Cerebellar nuclear complex (tissue), 1 donor: ENCODE measurements at places on chromosomes 6 and 20.

GRCh38 chr6:46990031-46990644 is 52.0 kb downstream of the ADGRF1 start:
- DNase-seq = no peak

GRCh38 chr6:21824431-21825177 is 231.1 kb downstream of the SOX4 start:
- no peak for DNase-seq

GRCh38 chr6:108736832-108737231 is 111.4 kb upstream of the ARMC2 start:
- DNase-seq = no peak

DNA sequence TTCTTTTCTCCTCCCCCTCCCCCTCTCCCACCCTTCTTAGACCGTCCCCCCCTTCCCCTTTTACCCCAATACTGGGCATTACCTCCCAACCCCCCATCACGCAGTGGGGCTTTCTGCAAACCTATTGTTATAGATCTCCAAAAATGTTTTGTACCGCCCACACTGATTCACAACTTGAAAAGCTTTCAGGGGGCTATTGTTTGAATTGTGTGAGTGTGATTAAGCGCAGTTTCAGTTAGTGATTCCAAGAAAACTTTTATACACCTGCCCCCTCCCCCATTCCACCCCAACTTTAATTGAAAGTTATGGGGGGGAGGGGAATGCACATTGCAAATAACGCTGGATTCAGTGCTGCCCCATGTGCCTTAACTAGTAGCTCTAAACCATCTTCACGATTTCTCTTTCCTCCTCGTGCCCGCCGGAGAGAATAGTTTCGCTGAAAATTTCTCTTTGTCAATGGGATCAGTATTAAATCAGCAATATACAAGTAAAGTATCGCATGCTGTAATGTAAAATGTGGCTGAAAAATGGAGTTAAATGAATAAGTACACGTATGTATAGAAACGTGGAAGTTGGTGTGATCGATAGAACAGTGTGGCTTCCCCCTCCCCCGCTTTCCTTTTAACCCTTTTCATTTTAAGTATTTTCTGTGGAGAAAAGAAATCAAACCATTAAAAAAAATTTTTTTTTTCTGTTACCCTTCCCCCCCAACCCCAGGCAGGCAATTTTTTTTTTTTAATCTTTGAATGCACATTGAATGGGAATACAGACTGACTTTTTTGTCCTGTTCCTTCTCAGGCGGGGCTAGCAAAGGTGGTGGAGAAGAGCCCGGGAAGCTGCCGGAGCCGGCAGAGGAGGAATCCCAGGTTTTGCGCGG is 632 bp downstream of the LIN28B start:
- no peak for DNase-seq

- no peak for DNase-seq
Observed at GRCh38 chr20:36499723-36500501, 41.4 kb upstream of the MYL9 start.

- DNase-seq = no peak
Observed at GRCh38 chr20:9581509-9581908, 67.1 kb downstream of the LAMP5 start.

GRCh38 chr20:45987108-45987780 is 15.2 kb upstream of the ZNF335 start:
- DNase-seq = no peak

GRCh38 chr20:51249781-51250180 is 226.9 kb upstream of the KCNG1 start:
- no peak for DNase-seq

- DNase-seq = no peak
Observed at GRCh38 chr20:46811224-46812084, 83.2 kb upstream of the EYA2 start.

DNA sequence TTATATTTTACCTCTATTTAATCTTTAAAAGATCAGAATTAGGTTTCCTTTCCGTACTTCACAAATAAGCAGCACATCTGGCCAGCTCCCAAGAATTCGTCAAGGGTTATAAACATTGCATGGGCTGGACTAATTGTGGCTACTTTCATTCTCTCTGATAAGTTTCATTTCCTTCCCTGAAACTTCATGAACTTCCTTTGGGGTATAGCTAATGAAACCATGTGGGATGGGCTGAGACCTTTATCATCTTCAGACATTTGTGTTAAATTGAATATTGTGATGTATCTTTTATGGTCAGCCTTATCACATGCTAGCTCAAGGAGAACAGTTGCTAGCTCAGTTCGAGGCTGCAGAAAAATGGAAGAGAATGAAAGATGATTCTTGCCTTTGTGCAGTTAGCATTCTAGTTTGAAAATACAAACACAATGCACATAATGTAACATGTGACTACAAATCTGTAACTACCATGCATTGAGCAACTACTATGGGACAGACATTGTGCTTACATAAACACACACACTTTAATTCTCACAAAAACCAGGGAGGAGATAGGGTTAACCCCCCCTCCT is 1.7 kb upstream of the GMPR start:
- no peak for DNase-seq

- no peak for DNase-seq
Observed at GRCh38 chr6:146855889-146856288, 257.1 kb downstream of the ADGB start.

DNA sequence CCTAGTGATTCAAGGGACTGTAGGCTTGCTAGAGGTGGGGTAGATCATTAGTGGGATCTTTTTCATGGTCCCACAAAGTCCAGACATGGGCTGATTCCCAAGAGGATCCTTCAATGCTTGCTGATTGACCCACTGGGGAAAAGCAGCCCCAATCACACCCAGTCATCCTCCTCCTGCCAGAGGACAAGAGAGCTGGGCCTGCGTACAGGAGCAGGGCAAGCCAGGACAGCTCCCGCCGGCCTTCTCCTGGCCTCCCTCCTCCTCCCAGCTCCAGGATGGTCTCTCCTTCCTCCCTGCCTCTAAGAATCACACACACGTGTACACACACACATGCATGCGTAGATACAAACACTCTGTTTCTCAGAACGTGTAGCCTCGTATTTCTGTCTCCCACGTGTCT is 27.0 kb downstream of the KCNK15 start:
- DNase-seq = no peak

- no peak for DNase-seq
Observed at GRCh38 chr20:5393218-5393870, 76.6 kb upstream of the PROKR2 start.

GRCh38 chr6:36210182-36210581 is 13.6 kb downstream of the BRPF3 start:
- no peak for DNase-seq

DNA sequence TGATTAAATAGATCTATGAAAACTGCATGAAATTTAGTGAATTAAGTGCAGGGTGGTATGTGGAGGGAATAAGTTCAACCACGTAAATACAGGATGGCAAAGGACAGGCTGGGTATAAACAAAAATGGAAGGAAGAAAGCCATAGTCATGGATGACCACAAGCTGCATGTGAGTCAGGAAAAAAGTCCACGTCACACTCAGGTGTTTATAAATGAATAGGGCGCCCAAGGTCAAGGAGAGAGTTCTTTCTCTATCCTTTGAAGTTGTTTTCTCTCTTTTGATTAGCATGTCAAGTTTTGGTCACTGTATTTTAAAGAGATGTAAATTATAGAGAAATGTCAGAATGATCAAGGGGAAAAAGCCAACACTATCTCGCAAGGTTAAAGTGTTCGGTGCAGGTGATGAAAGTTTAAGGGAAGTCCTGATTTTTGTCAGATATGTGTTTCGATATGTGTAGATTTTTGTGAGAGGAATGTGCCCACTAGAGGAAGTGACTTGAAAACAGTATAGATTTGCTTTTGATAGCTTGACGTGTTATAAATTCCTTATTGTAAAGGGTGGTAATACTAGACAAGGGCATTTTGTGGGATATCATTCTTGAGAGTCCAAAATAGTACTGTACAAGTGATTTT is 58.7 kb downstream of the MAP3K4 start:
- no peak for DNase-seq

- DNase-seq = no peak
Observed at GRCh38 chr6:75935473-75935793, 137.0 kb downstream of the IMPG1 start.

GRCh38 chr20:46546298-46546697 is 4.2 kb downstream of the OCSTAMP start:
- no peak for DNase-seq

- DNase-seq = no peak
Observed at GRCh38 chr6:52547647-52548352, 29.1 kb downstream of the TRAM2 start.

DNA sequence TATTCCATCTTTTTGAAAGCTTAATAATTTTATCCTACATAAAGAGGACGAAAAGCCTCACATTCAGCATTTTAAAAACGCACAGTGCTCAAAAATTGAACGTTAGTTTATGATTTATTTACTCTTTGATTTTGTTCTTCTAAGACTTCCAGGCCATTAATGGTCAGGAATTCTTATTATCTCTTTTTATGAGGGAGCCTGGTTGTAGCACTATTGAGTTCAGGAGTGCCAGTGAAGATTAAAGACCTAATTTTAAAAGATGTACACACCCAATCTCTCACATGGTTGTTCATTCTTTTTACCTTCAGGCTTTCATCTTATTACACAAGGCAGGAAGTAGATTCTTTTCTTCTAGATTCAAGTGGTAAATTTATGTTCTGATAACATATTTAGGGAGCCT is 68.6 kb downstream of the HDDC2 start:
- DNase-seq = no peak

DNA sequence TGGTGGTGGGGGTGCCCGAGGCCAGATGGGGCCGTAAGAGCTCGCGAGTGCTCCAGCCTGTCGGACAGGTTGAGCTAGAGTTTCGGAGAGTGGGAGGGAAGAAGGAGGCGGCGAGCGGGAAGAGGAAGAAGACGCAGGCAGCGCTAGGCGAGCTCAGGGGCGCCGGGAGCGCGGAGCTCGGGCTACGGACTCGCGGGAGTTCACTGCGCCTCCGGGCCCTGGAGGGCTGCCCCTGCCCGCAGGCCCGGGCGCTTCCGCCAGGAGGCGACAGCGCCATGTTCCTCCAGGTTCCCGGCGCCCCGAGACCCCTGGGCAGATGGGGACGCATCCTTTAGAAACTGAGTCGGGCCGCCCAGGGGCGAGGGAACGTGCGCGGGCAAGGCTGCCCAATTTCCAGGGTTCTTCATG is 984 bp downstream of the TFAP2C start:
- no peak for DNase-seq

- peak; percentile 70 for DNase-seq
Observed at GRCh38 chr6:101747716-101748115, 354.2 kb downstream of the GRIK2 start.

DNA sequence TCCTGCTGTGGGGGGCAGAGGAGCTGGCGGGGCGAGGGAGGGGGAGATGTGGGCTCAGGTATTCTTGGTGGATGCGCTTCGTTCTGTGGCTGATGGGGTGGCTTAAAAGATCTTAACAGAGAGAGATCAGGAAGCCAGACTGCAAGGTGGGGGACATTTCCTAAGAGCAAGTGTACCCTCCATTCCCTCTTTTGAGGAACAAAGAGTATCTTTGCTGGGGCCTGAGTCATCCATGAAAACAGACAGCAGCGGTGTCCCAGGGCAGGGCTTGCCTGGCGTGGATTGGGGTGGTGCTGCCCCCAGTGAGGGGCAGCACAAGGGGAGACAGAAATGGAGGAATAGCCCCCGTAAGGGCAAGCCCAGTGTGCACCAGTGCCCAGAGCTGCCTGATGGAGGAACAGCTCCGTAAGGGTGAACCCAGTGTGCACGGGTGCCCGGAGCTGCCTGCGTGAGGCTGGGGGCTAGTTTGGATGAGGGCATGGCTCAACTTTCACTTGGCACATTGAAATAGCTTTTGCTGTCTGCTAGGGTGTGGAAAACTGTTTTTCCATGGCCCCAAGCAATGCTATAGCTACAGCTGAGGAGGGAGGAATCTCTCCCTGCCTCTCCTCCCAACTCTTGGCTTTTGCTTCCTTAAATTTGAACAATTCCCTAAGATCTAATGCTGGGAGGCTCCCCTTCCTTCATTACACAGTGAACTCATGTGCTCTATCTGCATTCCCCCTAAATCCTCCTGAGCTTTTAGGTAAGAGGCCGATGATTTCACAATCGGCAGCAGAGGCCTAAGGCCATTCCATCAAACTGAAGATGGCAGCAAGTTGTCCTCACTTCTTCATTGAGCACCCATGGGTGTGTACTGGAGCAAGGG is 12.9 kb downstream of the MAPK13 start:
- DNase-seq = no peak

DNA sequence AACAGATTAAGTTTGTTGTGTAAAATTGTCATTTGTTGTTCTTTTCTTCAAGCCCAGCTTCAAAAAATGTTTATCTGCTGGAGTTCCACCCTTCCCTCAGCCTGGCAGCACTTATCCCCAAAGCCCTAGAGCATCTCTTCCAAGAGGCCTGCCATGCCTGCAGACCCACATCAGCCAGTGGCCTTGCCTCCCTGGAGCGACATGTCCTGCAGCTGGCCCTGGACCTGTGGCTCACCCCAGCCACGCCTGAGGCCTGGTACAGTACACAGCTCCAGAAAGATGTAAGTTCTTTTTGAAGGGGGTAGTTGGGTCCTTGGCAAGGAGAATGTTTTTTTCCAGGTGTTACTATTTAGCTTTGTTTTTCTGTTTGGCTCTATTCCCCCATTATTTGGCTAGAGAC is 124.8 kb downstream of the CD164 start:
- DNase-seq = no peak

- no peak for DNase-seq
Observed at GRCh38 chr6:43478008-43478372, 620 bp downstream of the TJAP1 start.

GRCh38 chr20:59177266-59178250 is 13.9 kb downstream of the ZNF831 start:
- no peak for DNase-seq

DNA sequence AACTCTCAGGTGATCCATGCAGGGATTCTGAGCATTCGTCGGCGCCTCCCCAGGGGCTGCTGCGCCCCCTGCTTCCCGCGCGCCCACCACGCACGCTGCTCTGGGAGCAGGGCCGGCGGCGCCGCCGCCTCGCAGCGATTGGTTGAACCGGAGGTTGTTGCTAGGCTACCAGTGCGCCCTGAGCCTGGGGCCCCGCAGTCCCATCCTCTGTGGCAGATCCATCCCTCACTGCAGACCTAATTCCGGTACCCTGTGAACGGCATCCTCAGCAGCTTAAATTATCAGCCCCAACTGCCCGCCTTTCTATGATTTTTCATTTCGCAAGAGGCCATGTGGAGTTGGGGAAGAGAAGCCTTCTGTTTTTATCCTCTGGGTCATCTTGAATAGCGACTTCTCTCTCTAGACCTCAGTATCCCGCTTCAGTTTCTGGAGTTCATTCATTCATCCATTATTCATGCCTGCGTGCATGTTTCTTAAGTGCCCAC is 15.4 kb downstream of the PNPLA1 start:
- DNase-seq = no peak

DNA sequence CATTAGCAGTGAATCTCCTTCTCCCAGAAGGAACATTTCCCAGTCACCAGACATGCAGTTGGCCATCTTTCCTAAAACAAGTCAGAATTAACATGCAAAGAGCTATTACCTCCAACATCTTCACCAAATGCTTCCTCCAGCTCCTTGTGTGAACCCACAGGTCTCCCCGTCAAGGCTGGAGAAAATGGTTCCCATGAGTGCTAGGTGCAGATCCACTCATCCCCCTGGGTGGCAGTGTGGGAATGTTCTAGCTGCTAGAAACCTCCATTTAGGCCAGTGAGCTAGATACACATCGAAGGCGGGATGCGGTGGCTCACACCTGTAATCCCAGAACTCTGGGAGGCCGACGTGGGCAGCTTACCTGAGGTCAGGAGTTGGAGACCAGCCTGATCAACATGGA is 603.9 kb upstream of the SLC35B3 start:
- DNase-seq = no peak
